ENCODE measurements at places on chromosomes 5 and 9.

DNA sequence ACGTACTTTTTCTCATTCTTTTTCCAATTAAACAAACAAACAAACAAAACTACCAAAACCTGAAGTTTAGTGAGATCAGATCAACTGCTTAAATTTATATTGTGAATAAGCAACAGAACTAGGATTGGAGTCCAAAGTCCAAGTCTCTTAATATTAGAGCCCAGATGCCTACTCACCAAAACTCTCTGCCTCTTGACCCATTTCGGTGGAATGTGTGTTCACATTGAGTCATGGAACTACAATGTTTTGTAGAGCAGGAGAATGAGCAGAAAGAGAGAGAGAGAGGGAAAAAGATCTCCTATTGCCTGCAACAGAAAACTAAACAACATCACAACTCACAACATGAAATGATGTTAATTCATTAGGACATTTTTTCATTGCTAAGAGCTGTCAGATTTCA, 751.1 kb downstream of the TLR4 start:
- DNase-seq: no peak

- no peak for DNase-seq
These were observed 106.0 kb downstream of the CWC27 start for GRCh38 chr5:64874753-64875152.

- DNase-seq: no peak
These were observed 89.9 kb upstream of the FBXW11 start for GRCh38 chr5:172096207-172096940.

GRCh38 chr5:172678902-172679301, 37.8 kb downstream of the NEURL1B start:
- DNase-seq: no peak

DNA sequence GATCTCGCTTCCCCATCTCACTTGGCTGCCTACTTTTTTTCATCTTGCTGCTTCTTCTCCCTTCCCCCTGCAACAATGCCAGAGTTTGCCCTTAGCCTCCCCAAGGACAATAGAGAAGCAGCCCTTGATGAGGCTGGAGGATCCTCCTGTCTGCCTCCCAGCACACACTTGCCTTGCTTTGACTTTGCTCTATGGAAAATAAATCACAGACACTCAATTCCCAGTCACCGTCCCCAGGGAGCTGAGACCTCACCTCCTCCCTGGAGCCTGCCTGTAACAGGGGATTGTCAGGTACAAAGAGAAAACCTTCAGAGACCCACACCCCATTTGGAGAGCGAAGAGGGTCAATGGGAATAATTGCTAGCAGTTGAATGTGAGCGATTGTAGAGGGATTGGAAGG, 242.1 kb upstream of the ZNF462 start:
- no peak for DNase-seq

GRCh38 chr5:645421-645820, 33.3 kb downstream of the CEP72 start:
- DNase-seq: no peak

GRCh38 chr5:104951829-104952228, 1389.2 kb upstream of the NUDT12 start:
- no peak for DNase-seq

- no peak for DNase-seq
These were observed 4.3 kb downstream of the CD74 start for GRCh38 chr5:150408231-150408943.

DNA sequence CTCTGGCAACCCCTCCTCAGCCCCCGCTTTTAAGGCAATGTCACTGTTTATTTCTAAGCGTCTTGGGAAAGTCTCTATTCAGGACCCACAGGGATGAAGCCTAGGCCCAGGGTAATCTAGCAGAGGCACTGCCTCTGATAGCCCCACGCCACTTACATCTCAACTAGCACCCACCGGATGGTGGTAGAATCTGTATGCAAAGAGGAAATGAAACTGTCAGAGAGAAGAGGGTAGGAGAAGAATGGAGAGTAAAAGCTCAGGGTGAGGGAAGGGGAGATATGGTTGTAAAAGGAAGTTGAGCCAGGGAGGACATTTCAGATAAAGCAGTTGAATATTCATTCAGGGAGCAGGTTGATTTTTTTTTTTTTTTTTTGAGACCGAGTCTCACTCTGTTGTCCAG, 3.0 kb downstream of the FRRS1L start:
- DNase-seq: no peak

GRCh38 chr9:107983181-107983603, 493.6 kb upstream of the KLF4 start:
- no peak for DNase-seq

DNA sequence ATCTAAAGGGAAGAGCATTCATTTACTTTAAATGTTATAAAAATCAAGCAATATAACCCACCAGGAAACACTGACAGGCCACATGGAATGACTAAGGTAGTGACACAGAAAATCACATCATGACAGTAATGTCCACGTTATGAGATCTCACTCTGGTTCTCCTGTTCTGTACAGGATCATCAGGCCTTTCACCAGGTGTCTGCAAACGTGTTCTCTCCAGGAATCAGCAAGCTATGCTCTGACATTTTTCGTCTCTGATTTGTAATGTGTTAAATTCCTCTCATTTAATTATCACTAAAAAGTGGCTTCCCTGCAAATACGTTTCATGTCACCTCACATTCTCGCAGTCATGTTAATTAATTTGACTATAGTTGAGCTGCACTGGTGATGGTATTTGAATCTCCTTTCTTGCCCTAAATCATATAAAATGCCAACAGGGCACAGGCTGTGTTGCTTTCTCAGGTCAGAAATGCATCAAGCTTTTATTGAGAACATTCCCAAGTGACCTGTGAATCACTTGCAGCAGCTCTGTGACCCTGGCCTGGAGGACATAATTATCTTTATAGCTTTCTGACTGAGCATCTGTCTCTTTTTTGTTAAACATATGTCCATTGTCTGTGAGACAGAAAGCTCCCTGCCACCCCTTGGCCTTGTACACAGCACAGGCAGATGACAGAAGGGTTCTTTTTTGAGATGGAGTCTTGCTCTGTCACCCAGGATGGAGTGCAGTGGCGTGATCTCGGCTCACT, 196.2 kb downstream of the DIRAS2 start:
- DNase-seq: no peak

GRCh38 chr9:79569814-79570447, 1.8 kb upstream of the TLE4 start:
- DNase-seq: no peak

DNA sequence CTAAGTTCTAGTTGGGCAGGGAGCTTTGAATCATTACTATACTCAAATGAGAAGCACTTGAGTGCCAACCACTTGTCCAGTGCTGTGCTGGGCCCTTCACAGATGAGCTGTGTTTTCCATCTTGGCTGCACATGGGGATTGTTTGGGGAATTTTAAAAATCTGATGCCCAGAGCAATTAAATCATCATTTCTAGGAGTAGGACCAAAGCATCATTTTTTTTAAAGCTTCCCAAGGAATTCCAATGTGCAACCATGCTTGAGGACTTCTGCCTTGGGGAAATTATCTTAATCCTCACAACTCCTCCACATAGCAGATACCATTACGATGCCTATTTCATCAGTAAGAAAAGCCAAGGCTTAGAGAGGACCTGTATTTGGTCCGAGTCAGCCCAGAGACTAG, 131.4 kb downstream of the TMEM174 start:
- no peak for DNase-seq

GRCh38 chr5:69042500-69042899, 51.3 kb upstream of the SLC30A5 start:
- DNase-seq: no peak

DNA sequence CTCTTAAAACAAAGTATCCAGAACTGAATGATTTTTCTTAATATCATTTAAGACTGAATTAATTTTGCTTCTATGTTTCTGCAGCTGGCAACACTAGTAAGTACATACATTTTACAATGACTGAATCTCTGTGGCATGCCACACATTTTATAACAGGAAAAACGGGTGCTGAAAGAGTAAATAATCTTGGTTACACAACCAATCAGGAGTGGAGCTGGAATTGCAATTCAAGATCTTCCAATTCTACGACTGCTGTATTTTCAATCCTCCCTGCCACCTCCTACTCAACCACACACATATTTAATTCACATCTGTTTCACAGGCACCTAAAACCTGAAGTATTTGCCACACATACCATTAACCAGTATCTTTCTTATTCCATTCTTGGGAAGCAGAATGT, 52.7 kb upstream of the NR5A1 start:
- DNase-seq: no peak

GRCh38 chr5:173747876-173748275, 131.4 kb upstream of the BOD1 start:
- DNase-seq: no peak

- DNase-seq: no peak
These were observed 34.4 kb upstream of the PIK3R1 start for GRCh38 chr5:68181039-68181599.
